Transverse colon (tissue), 4 donors: ENCODE measurements at places on chromosomes 7 and 10.

- peak; percentile 73 for DNase-seq
Measured at GRCh38 chr10:17617031-17617911, at the start of gene HACD1. TSS of gene HACD1 (minus strand) at chr10:17617374. CDS start at chr10:17617339, 35 bp downstream.

DNA sequence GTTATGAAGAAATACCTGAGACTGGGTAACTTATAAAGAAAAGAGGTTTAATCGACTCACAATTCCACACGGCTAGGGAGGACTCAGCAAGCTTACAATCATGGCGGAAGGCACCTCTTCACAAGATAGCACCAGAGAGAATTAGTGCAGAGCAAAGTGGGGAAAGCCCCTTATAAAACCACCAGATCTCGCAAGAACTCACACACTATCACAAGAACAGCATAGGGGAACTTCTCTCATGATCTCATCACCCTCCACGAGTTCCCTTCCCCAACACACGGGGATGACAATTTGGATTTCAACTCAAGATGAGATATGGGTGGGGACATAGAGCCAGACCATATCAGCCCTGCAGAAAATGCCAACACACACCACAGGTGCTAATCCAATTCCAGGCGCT lies 218.7 kb downstream of the PARD3 start:
- DNase-seq: no peak

- DNase-seq: no peak
Measured at GRCh38 chr10:127875916-127876315, 16.8 kb downstream of the CLRN3 start.

DNA sequence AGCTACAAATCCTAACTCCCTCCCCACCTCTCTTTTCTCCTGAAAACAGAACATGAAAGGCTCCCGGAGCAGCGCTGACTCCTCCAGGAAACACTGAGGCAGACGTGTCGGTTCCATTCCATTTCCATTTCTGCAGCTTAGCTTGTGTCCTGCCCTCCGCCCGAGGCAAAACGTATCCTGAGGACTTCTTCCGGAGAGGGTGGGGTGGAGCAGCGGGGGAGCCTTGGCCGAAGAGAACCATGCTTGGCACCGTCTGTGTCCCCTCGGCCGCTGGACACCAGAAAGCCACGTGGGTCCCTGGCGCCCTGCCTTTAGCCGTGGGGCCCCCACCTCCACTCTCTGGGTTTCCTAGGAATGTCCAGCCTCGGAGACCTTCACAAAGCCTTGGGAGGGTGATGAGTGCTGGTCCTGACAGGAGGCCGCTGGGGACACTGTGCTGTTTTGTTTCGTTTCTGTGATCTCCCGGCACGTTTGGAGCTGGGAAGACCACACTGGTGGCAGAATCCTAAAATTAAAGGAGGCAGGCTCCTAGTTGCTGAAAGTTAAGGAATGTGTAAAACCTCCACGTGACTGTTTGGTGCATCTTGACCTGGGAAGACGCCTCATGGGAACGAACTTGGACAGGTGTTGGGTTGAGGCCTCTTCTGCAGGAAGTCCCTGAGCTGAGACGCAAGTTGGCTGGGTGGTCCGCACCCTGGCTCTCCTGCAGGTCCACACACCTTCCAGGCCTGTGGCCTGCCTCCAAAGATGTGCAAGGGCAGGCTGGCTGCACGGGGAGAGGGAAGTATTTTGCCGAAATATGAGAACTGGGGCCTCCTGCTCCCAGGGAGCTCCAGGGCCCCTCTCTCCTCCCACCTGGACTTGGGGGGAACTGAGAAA lies 30.4 kb downstream of the PFKFB3 start:
- DNase-seq: no peak

- no peak for DNase-seq
Measured at GRCh38 chr10:51188866-51189265, 114.6 kb downstream of the PRKG1 start.

DNA sequence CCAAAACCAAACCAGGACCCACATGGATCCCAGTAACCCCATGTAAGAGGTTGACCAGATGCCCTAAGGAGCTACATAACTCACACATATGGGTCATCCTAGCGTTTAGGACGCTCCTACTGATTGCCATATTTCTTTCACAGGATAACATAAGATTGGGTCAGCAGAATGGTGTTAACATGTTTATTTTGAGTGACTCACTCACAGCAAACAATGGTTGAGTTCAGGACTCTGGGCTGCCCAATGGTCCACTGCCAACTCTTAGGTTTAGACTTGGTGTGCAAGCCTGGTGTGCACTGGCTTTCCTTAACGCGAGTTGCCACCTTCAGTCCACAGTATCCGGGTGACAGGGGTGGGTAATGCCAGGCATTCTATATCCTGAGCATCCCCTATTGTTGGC lies 211.5 kb downstream of the GPAM start:
- no peak for DNase-seq

- DNase-seq: no peak
Measured at GRCh38 chr7:110762546-110763225, 328.2 kb upstream of the LRRN3 start.
